ENCODE measurements at places on chromosomes 11 and 22. TPM values are rescaled to one million over a fixed set of nuclear protein-coding genes. Genes with fewer than 3 reads are reported as not detected.

The EHF gene
- total RNA-seq = 50.3 TPM

The KIRREL3 gene
- total RNA-seq = not detected

The ZFTA gene
- total RNA-seq = 7.2 TPM

- no peak overlapping the region for H3K27ac ChIP-seq
- no peaks in the 10 kb centered on the region for H3K27me3 ChIP-seq
- no peak for DNase-seq
- H3K36me3 ChIP-seq = no peaks in the 10 kb centered on the region
- no peak overlapping the region for H3K4me3 ChIP-seq
These were observed 8.9 kb downstream of the ALX4 start for GRCh38 chr11:44300844-44301563.

The ILK gene
- 191 TPM for total RNA-seq

The LRP5 gene
- 65.1 TPM for total RNA-seq

DNA sequence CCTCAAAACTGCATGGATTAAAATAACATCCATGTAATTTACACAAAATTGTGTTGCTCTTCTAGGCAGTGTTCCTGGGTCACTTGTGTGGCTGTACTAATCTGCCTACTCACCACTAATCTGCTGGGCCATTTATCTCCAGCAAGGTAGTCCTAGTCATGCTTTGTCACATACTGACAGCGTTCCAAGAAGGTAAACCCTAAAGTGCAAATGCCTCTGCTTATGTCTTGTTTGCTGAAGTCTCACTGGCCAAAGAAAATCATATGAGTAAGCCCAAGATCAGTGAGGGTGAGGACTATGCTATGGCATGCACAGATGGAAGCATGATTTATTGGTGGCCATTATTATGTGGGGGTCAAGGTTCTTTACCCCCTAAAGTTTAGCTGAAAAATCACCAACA, 630.2 kb upstream of the LUZP2 start:
- no peak overlapping the region for H3K27ac ChIP-seq
- DNase-seq = no peak
- no peaks in the 10 kb centered on the region for H3K4me1 ChIP-seq
- H3K4me3 ChIP-seq = no peak overlapping the region
- no peaks in the 10 kb centered on the region for H3K36me3 ChIP-seq
- no peaks in the 10 kb centered on the region for H3K27me3 ChIP-seq

DNA sequence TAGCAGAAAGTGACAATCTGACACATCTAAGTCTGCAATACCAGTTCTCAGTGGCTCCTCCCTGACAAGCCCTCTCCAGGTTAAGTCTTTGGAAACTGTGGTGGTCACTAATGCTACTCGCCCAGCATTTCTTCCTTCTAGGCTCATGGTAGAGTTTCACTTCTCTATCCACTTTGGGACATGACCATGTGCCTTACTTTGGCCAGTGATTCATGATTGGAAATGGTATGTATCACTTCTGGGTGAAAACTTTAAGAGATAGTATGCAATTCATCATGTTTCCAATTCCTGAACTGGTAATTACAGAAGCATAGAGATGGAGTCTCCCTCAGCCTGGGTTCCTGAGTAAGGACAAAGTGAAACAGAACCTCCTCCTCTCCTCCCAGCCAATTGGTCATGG, 151.5 kb upstream of the LMO1 start:
- H3K4me1 ChIP-seq = no peaks in the 10 kb centered on the region
- H3K36me3 ChIP-seq = no peaks in the 10 kb centered on the region
- no peak for DNase-seq
- no peak overlapping the region for H3K4me3 ChIP-seq

- no peaks in the 10 kb centered on the region for H3K27me3 ChIP-seq
- no peak overlapping the region for H3K27ac ChIP-seq
- no peaks in the 10 kb centered on the region for H3K4me1 ChIP-seq
- H3K36me3 ChIP-seq = no peaks in the 10 kb centered on the region
- no peak overlapping the region for H3K4me3 ChIP-seq
These were observed 5.7 kb downstream of the MUC5AC start for GRCh38 chr11:1163321-1163910.

DNA sequence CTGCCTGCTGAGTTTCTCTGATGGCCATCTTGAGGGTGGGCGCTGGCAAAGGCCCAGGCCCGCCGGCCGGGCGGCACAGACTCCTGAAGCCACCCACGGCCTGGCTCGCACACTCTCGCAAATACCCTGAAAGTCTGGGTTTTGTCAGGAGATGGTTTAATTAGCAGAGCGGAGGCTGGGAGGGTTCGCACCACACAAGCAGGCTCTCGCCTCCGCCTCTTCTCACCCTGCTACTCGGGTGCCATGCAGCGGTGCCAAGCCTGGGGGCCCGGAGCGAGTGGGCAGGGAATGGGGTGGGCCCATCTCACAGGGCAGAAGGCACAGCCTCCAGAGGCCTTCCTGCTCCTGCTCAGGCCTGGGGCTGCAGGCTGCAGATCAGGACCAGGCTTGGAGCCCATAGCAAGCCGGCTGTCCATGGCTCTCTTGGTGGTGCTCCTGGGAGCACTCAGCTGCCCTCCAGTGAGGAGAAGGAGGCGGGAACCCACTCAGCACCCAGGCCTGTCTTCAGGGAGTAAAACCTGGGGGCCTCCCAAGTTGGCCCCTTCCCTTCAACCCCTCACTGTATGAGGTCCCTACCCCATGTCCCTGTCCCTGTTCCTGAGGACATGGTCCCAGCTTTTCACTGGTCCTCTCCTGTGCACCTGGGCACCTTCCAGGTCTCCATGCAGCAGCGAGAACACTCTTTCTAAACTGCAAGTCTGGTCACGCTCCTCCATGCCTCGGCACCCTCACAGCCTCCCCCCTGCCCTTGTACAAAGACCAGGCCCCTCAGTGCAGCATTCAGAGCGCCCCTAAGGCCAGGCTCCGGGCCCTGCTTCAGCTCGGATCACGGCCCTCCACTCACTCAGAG, 62.0 kb downstream of the FLRT1 start:
- no peaks in the 10 kb centered on the region for H3K27me3 ChIP-seq
- H3K27ac ChIP-seq = no peak overlapping the region
- H3K4me1 ChIP-seq = peaks cover 32% of the 10 kb centered on the region
- H3K4me3 ChIP-seq = no peak overlapping the region
- no peaks in the 10 kb centered on the region for H3K36me3 ChIP-seq
- DNase-seq = no peak

The FAM83F gene
- 0.23 TPM for total RNA-seq

- no peak for DNase-seq
- no peaks in the 10 kb centered on the region for H3K4me1 ChIP-seq
- no peak overlapping the region for H3K27ac ChIP-seq
- H3K27me3 ChIP-seq = no peaks in the 10 kb centered on the region
These were observed 301.4 kb upstream of the PDGFD start for GRCh38 chr11:104465321-104465720.

DNA sequence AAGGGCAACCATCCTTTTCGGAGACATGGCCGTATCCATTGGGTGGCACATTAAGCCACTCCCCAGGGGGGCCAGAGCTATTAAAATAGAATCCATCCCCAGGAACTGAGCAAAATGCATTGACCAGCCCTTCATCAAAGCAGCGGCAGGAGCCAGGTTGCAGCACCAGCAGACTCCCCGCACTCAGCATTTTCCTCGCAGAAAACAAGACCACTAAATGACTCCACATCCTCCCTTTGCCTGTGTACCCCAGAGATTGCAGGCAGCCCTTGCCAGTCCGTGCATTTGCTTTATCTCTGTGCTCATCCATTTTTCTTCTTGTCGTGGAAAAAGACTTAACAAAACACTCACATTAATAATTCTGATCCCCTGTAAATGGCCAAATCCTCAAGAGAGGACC, 144.4 kb upstream of the LARGE1 start:
- no peaks in the 10 kb centered on the region for H3K36me3 ChIP-seq
- H3K4me3 ChIP-seq = no peak overlapping the region
- H3K27ac ChIP-seq = no peak overlapping the region
- no peaks in the 10 kb centered on the region for H3K27me3 ChIP-seq
- no peak for DNase-seq
- H3K4me1 ChIP-seq = no peaks in the 10 kb centered on the region

DNA sequence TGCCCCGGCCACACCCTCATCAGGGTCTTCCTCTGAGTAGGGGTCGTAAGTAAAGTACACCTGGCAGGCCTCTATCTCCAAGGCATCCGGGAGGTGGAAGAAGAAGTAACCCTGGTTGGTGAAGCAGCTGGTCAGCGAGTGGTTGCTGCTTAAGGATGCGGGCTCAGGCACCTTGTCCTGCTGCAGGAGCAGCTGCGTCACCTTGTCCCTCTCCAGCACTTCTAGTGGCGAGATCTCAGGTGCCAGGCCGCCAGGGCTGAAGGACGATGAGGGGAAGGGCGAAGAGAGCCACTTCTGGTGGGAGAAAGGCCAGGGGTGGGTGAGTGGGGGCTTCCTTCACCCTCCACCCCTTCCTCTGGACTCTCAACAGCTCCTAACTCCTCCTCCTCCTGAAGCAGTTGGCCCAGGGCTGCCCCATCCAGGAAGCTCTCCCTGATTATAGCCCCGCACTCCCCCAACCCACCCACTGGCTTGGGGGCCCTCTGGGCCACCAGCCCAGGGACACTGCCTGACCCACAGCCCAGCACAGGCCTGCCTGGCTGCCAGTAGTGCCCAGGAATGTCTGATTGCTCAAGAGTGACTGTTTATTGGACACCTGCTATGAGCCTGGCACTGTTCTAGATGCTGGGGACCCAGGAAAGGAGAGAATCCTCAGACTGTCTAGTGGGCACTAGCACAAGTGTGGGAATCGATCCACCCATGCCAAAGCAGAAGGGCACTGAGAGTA, 19.2 kb upstream of the TMPRSS6 start:
- H3K4me1 ChIP-seq = no peaks in the 10 kb centered on the region
- H3K36me3 ChIP-seq = no peaks in the 10 kb centered on the region
- H3K27me3 ChIP-seq = no peaks in the 10 kb centered on the region
- no peak overlapping the region for H3K4me3 ChIP-seq
- DNase-seq = no peak

The TSPAN32 gene
- total RNA-seq = 4.7 TPM

- H3K4me3 ChIP-seq = no peak overlapping the region
- H3K27ac ChIP-seq = no peak overlapping the region
- peaks cover 27% of the 10 kb centered on the region for H3K4me1 ChIP-seq
- no peaks in the 10 kb centered on the region for H3K27me3 ChIP-seq
These were observed 26.4 kb downstream of the MB start for GRCh38 chr22:35590634-35591295.
